ENCODE measurements at places on chromosomes 1 and 21.

DNA sequence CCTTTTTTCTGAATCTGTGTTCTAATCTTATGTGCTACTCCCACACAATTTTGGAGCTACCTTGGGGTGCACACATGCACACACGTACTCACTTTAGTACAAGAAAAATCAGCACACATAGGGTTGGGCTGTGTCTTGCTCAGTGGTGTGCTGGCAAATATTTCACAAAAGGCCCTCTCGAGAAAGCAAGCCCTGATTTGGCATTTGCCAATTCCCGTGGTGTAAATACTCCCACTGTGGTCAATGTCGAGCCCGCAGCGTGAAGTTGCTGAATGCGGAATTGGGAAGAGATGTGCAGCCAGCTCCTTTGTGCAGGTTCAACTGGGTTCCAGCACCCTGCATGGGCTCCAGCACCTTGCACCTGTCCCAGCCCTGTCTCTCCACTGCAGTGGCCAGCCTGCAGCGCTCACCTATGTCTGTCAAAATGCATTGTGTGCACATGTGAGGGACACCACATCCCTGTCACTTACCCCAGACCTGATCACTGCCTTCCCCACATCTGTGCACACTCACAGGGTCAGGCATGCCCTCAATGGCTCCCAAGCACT, 78.4 kb upstream of the WNT4 start:
- DNase-seq = no peak

- DNase-seq = no peak
Measured at GRCh38 chr1:21663248-21663950, 5.8 kb downstream of the RAP1GAP start.

DNA sequence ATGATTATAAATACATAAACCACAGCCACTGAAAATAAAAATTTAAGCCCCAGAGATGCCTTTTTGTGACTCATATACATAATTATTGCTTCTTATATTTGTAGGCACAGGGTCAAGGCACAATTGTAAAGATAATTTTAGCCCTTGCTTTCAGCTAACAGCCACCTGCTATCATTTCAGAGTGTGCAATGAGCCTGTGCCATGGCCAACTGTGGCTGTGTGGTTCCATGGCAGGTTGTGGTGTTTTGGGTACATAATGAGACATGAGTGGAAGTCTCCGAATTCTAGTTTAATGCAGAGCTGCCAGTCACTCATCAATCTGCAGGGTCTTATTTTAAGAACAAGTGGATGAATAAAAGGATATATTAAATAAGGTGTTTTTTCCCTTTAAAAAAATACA, 346.9 kb upstream of the SNX7 start:
- DNase-seq = no peak

DNA sequence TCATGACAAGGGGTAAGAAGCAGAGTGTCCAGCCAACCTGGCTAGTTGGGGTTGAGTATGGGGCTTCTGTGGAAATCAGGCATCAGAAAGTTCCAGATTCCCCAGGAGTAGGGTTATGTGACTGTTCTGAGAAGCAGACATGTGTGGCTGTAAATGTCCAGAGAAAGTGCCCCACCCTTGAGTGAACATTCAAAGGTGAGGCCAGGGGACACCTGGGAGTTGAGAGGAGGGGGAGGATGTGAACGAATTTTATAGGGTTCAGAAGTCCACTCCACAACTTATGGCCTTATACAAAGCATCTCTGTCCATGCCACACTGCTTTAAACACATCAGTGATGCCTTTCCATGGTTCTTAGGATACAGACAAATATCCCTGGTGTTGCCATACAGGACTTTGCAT, 133.3 kb downstream of the IGSF21 start:
- no peak for DNase-seq

DNA sequence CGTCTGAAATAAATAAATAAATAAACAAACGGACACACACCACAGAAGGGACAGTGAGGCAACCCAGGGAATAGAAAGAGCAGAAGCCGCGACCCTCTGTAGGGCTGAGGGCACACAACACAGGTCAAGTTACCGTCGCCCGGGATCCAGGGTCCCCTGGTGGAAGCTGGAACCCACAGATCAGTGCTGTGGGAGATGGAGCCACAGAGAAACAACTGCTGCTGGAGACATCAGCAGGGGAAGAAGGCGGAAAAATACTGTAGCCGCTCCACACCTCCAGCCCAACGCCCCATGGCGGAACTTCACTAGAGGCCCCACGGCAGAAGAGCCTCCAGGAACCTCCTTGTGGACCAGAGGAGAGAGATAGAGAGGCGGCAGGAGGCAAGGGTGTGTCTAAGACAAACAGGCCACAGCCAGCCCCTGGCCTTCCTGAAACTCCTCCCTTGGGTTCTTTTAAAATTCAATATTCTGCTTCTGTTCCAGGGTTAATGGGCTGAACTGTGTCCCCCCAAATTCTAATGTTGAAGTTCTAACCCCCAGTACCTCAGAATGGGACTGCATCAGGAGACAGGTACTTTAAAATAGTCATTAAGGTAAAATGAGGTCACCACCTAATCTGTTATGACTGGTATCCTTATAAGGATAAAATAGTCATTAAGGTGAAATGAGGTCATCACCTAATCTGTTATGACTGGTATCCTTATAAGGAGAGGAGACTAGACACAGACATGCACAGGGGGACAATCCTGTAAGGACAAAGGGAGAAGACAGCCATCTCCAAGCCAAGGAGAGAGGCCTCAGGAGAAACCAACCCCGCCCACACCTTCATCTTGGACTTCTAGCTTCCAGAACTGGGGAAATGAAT, 7.7 kb upstream of the HLCS start:
- DNase-seq = no peak

- no peak for DNase-seq
Measured at GRCh38 chr1:18309552-18310155, 171.1 kb upstream of the KLHDC7A start.

DNA sequence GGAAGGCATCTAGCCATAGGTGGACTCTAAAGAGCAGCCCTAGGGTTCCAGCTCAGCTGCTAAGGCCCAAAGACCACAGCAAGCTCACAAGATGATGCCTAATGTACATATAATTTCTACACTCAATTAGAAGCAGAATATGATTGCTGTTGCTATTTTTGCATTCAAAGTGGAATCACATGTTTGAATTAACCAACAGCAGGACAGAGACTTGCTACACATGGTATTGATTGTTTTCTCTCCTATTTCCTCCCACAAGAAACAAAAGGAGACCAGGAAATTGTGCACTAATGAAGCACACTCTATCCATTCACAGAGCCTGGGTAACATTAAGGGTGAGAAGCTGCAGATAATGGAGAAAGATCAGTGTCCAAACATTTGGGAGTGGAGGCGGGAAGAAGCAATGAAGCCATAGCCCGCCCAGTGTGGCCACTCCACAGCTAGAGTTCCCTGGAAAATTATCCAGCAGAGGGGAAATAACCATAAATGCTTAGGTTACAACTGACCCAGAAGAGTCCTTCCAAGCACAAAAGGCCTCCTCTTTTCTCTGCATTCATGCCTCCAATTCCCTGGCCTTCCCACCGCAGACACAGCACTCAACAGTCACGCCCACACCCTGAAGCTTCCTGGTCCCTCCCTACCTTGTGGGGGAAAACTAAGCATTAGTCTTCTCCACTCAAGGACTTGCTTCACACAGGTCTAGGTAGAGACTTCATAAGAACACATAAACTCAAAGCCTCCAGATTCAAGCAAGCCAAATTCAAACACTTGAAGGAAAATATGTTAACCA, 7.5 kb downstream of the CNN3 start:
- DNase-seq = no peak

DNA sequence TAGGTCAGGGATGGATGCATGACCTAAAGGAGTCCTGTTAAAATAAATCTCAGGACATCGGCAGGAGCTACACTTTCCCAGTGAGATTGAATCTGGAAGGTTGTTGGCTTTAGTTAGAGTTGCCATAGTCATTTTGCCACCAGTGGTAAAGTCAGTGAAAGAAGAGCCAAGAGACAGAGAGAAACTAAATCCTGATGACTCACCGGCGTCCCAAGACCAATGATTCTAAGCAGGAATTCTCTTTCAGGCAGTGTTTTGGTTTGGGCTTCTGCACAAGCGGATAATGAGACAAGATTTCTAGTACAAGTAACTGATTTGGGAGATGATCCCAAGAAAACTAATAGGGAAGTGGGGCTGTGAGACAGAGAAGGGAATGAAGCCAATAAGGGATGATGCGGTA, 88.8 kb upstream of the ETS2 start:
- no peak for DNase-seq

DNA sequence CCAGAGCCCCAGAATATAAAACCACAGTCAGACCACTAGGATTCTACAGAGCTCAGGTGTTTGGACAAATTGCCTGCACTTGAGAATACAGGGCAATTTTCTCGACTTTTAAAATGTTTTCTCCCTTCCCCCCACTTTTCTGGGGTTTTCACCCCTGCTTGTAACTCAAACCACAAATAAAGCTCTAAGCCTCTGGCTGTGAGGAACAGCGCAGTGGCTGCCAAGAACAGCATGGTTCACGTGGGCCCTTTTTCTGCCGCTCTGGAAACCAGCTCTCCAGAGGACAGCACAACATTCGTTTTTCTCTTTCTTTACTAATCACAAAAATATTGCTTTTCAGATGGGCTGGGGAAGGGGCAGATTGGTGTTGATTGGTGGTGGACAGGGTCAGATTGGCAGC, 102.2 kb upstream of the JUN start:
- no peak for DNase-seq

DNA sequence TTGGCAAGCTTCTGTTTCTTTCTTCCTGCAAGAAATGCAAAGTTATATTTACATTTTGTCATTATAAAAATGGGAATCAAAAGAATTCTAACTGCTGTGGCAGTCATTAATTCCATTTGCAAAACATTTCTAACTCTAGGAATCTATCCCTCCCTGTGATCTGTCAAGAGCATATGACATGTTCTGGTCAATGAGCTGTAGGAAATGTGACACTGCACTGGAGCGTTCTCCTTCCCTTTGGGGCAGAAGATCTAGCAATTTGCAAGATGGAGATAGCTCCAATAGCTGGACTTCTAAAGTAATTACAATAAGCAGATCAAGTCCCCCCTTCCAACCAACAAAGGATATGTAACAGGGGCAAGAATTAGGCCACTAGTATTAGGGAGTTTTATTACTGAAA, 6.3 kb downstream of the TOMM20 start:
- no peak for DNase-seq

DNA sequence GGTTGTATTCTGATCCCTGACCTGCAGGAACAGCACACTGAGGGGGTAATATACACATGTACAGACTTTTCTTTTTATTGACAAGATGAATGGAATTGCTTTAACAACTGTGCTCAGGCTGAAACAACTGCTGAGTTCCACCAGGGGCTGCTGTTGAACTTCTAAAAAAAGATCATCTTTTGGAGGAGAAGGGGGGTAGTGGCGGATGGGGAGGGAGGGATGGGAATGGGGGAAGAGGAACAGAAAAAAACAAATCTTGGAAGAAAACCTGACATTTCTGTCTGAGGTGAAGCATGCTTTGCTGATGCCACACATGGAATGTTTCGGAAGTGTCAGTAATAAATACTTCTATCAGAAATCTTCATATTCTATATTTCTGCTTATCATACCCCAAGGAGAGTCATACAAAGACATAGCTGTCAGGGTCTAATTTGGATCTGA, 75.0 kb downstream of the RWDD3 start:
- DNase-seq = peak; percentile 84

DNA sequence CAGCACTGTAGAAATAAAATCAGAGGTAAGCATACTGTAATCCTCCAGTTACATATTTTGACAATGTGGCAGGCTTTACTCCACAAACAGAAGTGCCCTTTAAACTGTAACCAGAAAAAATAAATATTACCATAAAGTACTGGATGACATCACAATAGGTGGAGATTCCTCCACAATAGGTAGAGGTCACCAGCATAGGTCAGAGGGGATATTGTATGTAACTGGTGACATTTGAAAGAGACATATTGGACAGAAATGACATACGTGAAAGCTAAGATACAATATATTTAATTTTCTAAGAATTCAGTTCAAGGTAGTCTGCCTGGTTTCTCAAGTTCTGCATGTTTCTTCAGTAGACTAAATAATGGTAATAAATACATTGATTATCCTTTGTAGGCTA, at the start of gene ASB17:
TSS of gene ASB17 (minus strand) at position 101 of the 400 bp plus-strand sequence. CDS start 113 bp downstream, outside the sequence.
- no peak for DNase-seq

- no peak for DNase-seq
Measured at GRCh38 chr1:98947071-98947470, 57.6 kb downstream of the PLPPR5 start.

DNA sequence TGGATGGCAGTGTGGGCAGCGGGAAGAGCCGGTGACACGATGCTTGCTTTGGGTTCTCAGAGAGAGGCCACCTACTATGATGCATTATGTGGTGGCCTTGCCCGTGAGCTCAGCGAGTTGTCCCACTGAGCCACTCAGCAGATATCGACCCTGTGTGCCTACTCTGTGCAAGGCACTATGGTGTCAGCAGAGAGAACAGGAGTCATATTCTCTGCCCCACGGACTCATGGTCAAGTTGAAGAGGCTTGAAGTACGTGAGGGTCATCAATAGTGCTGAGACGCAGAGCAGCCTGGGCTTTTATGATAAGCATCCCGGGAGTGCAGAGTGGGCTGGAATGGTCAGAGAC, 466.2 kb downstream of the CAMTA1 start:
- DNase-seq = no peak

GRCh38 chr1:33508151-33508550, 35.7 kb downstream of the ZSCAN20 start:
- DNase-seq = no peak

GRCh38 chr1:28010969-28011368, 51.2 kb downstream of the XKR8 start:
- DNase-seq = no peak

DNA sequence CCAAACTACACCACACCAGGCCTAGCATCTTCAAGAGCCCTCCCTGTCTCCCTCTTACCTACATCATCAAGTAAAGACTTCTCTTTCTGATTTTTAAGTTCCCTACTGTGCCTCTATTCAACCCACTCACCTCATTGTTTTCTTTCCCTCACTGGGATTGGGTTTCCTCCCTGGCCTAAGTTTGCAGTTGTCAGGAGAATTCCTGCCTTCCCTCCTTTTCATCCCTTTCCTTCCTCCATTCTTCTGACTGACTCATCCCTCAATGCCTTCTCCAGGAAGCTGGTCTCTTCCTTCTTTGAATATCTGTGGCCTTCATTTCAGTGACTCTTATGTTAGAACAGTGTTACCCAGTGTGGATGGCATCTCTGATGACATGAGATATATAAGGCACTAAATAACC, 139.9 kb upstream of the KIAA0040 start:
- DNase-seq = no peak

GRCh38 chr1:155569988-155570592, 7.5 kb upstream of the ASH1L start:
- peak; percentile 11 for DNase-seq

- peak; percentile 9 for DNase-seq
Measured at GRCh38 chr1:97192872-97193572, 471.4 kb downstream of the PTBP2 start.

- no peak for DNase-seq
Measured at GRCh38 chr1:164726235-164726634, 167.3 kb downstream of the PBX1 start.

- DNase-seq = peak; percentile 70
Measured at GRCh38 chr1:33094971-33095604, 14.1 kb downstream of the AZIN2 start.

- no peak for DNase-seq
Measured at GRCh38 chr1:236917448-236917847, 86.8 kb downstream of the MT1HL1 start.

All from mesendoderm (in vitro differentiated cells).